ENCODE measurements at places on chromosomes 1 and 21.
A peak's percentile ranks its signal among the peaks of the same experiment; 100 is the strongest.

- DNase-seq = no peak
Observed at GRCh38 chr1:198495631-198496030, 44.8 kb downstream of the ATP6V1G3 start.

- no peak for DNase-seq
Observed at GRCh38 chr1:84122780-84123382, 21.2 kb upstream of the PRKACB start.

DNA sequence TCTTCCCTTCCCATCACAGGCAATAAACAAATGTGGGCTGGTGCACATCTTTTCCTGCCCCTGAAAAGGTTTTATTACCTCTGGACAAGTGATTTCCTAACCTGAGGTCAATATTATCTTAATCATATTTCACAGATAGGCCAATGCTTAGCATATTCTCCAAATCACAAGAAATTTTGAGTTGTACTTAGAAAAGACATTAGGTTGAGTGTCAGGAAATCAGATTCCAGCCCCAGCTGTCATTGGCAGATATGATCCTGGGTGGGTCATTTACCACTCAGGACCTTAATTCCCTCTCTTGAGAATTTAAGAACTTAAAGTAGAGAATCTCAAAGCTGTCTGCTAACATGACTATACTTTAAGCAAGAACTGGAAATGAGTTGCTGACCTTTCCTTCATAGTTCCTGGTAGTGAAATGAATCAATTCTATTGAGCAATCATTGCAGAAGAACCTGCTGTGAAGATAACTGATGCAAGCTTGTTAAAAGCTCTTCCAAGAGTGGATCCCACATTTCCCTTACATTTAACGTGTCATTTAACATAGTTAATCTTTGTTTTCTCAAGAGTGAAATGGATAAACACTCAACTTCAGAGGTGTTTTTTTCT is 46.4 kb upstream of the CR2 start:
- peak; percentile 43 for DNase-seq

DNA sequence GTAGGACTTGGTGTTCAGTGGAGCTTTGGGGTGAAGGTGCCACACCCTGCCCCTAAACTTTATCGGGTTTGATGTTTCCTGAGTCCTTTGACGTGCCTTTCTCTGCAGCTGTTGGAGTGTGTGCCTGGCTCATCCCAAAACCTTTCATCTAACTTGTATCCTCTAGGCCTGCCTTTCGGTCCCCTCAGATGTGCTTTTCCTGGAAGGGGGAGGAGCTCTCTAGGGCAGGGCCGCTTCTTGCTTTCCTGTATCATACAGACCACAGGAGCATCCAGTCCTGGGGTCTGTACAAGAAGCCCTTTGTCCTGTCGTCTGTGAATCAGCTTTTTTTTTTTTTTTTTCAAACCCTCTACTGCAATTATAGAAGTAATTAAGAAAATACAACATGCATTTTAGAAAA is 35.7 kb downstream of the PTGFRN start:
- no peak for DNase-seq

GRCh38 chr1:101667761-101668160 is 329.0 kb downstream of the OLFM3 start:
- no peak for DNase-seq

DNA sequence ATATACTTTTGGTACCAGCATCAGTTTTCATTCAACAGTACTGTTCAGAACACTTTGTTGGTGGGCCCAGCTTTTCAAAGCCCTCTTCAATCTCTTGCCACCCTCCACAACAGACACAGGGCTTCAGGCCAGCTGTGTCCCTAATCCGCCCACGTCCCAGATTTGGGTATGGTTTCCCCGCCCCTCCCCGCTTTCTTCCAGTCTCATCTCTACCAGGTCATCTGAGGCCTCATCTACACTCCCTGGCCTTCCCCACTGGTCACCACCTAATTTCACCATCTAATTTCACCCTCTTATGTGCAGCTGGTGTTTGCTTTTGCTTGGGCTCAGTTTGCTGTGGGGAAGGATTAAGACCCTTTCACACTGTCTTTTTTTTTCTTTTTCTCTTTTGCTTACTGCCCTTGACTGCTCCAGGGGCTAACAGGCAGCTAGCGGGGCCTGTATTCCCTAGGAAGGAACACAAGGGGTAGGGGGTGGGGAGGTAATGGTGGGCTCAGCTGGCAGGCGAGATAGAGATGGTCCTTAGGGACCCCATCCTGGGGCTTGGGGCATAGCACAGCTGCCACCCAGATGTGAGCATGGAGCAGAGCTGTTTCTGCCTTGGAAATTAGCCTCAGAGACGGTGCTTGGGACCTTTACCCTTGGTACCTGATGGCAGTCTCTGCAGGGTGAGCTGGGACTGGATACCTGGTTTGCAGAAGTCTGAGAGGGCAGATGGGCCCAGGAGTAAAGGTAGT is 3.8 kb upstream of the EPB41 start:
- no peak for DNase-seq

DNA sequence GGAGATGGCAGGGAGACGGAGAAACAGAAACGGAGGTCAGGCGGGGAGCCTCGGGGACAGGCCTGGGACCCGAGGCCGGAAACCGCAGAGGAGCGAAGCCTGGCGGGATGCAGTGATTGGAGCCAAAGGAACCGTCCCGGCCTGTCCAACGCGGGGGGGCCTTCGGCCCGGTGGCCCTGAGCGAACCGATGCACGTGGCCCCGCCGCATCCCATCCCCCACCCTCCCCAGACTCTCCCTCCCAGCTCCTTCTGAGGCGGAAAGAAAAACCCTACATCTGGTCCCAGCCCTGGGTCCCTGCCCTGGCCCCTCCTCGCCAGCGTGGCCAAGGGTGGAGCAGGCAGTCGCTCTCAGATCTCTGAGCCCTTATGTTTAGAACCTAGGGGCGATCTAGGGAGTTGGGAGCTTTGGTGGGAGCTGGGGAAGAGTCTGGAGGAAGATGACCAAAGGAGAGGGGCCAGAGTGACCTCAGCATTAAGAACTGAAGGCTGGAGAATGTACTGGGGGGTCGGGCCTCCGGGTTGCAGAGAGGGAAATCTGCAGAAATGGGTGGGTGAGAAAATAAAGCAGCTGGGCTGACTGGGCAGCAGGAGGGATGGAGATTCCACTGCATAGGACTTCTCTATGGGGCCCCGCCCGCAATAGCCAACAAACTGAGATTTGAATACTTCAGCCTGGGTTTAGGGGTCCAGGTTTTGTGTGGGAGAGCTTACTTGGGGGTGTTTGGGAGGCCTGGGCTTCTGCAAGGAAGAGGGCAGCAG is 1.5 kb upstream of the CRABP2 start:
- no peak for DNase-seq

DNA sequence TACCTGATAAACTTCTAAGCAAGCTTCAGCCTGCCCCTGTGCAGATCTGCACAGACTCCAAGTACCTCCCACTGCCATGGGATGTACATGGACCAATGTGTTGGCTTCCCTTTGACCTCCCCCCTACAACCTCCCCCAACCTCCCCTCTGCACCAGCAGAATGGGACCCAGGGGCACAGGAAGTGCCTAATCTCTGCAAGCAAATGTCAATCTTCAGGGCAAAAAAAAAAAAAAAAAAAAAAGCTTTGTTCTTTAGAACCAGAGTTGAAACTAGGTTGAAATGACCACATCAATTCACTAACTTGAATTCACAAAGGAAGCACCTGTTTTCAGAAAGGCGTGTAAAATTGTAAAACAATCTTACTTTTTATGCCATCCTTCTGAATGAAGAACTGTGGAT is 53.9 kb upstream of the TIAM1 start:
- DNase-seq = no peak

All from skeletal muscle cell (primary cell).